ENCODE measurements at places on chromosomes 6 and 20. TPM values are rescaled to one million over a fixed set of nuclear protein-coding genes. Genes with fewer than 3 reads are reported as not detected.

Gene CLPSL2
- total RNA-seq, result not detected

Gene SAMD5
- under 0.01 TPM for total RNA-seq

Gene CST5
- not detected for total RNA-seq

Gene PRL
- total RNA-seq, result not detected

Gene TAF4
- total RNA-seq, result 8.2 TPM
